ENCODE measurements at places on chromosomes 7 and 10. TPM values are rescaled to one million over a fixed set of nuclear protein-coding genes. Genes with fewer than 3 reads are reported as not detected.

GRCh38 chr10:23966504-23967051 is 242.4 kb upstream of the KIAA1217 start:
- DNase-seq, result no peak

DNA sequence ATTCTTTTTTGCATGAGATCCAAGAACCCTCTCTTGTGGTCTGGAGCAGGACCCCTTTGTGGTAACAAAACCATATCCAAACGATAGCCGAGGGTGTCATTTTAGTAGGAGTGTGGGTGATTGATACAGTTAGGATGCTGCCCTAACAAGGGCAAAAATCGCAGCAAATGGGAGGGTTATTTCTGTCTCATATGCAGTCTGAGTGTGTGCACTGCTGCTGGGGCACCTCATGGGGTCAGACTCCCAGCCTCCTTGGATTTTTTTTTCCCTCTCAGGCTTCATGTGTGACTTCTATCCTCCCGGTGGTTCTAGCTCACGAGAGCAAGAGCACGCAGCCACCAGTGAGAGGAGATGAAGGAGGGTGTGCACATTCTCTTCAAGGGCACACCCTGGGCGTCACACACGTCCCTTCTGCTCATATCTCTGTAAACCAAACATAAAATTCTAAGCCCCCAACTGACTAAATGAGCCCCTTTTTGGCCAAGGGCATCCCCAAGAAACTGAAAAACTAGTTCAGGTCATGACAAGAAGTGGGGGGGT is 28.6 kb upstream of the IL15RA start:
- no peak for DNase-seq

- no peak for DNase-seq
Observed at GRCh38 chr10:73338801-73339368, 19.8 kb downstream of the CFAP70 start.

GRCh38 chr10:86960863-86961434 is 2.5 kb downstream of the SNCG start:
- no peak for DNase-seq

GRCh38 chr10:22629852-22630233 is 84.5 kb downstream of the PIP4K2A start:
- peak; percentile 59 for DNase-seq

GRCh38 chr10:85193796-85194195 is 865.4 kb downstream of the CCSER2 start:
- no peak for DNase-seq

GRCh38 chr7:146319629-146320028 is 203.0 kb downstream of the CNTNAP2 start:
- DNase-seq, result no peak

GRCh38 chr7:25543210-25543609 is 314.9 kb upstream of the NPVF start:
- no peak for DNase-seq

DNA sequence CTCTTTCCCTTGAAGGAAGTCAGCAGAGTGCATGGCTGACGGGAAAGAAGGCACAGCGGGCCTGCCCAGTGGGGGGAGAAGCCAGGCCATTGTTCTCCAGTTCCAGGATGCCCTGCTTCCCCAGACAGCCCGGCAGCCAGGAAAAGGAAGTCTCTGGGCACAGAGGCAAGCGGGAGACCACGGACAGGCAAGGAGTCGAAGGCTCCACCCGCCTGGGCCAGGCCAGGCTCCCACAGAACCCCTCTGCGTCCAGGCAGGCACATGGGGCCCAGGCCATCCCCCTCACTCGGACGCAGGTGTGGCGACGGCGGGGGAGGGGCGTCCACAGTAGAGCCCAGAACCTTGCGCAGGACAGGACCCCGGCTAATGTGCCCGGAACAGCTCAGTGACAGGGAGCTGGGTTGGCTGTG is 8.7 kb downstream of the GPR146 start:
- no peak for DNase-seq

DNA sequence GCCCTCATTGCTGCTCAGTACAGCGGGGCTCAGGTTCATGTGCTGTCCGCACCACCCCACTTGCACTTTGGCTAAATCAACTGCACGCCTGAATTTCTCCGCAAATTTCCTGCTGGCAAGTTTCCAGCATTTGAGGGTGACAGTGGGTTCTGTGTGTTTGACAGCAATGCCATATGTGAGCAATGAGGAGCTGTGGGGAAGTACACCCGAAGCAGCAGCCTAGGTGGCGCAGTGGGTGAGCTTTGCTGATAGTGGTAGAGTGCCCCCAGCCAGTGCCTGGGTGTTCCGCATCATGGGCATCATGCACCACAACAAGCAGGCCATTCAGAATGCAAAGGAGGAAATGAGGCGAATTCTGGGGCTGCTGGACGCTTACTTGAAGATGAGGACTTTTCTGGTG is 103.9 kb upstream of the POT1 start:
- DNase-seq, result no peak

Gene DBNL
- total RNA-seq, result 58.8 TPM

DNA sequence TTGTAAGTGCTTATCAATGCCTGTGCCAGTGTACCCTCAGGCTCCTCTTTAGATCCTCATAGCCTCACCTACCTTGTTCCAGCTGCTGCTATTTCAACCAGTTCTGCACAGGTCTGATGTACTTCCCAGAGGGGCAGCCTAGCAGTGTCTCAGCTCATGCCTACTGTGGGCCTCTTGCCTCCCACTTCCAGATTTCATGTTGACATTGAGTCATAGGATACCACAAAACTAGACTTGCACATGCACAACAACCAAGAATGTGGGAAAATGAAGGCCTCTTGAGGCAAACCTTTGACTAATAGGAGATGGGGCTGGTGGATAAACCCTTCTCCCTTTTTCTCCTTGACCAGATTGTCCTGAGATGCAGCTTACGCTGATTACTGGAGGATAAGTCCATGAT is 31.0 kb downstream of the PON3 start:
- DNase-seq, result no peak

GRCh38 chr10:43258211-43258561 is 8.7 kb downstream of the RASGEF1A start:
- DNase-seq, result no peak

DNA sequence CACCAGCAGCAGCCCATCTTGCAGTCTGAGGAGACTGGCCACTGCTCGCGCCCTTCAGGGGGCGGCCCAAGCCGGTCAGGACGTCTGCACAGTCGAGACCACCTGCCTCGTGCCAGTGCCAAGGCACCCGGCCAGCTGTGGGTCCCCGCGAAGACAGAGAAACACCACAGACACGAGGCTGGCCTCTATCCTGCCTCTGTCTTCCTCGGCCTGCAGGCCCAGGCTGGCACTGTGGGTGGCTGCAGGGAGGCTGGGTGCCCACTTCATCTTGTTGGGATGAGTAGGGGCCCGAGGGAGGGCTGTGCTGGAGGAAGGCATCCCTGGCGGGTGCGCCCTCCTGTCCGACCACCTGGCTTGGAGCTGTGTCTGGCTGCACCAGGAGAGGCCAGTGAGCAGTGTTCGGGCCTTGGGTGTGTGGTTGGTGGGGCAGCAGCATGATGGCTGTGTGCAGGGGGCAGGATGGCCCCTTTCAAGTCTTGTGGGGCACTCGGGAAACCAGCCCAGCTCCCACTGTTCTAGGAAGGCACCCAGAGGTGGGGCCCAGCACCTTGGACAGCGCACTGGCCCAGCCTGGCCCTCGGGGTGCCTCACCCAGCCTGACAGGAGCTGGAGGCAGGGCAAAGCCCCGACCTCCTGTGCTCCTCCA is 7.3 kb downstream of the DPYSL4 start:
- DNase-seq, result no peak

- DNase-seq, result no peak
Observed at GRCh38 chr10:77618117-77618516, 19.5 kb downstream of the KCNMA1 start.

DNA sequence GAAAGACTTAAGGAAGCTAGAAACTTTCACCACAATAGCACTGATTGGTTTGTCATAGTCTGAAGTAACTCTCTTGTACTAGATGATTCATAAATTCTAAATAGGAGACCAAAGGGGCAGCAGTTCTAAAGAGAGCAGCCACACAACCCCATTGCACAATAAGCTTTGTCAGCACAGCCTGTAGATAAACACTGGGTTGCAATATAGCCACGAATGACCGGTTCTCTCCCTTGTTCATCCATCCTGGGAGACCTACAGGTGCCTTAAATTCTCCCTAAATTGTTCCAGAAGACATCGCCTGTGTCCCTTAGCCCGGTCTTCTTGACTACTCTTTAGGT is 167.0 kb downstream of the SNX13 start:
- peak; percentile 12 for DNase-seq

GRCh38 chr7:66696774-66697191 is 43.8 kb upstream of the RABGEF1 start:
- no peak for DNase-seq

- DNase-seq, result no peak
Observed at GRCh38 chr7:43844257-43844656, 25.1 kb downstream of the MRPS24 start.

DNA sequence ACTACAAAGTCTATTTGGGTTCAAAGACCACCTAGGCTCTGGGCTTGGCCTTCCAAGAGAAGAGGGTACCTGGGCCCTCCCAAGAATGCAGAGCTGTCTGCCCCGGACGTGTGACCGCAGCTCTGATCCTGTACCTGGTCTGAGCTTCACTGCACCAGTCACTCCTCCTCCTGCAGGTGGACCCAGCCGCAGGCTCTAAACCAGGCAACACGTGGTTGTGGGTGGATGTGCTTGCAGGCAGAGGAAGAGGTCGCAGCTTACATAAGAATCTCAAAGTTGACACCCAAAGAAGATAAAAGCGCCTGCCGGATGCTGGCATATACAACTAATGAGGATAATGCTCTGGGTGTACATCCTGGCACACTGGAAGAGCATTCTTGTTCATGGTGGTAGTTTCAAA is 9.4 kb upstream of the PFKP start:
- DNase-seq, result no peak

DNA sequence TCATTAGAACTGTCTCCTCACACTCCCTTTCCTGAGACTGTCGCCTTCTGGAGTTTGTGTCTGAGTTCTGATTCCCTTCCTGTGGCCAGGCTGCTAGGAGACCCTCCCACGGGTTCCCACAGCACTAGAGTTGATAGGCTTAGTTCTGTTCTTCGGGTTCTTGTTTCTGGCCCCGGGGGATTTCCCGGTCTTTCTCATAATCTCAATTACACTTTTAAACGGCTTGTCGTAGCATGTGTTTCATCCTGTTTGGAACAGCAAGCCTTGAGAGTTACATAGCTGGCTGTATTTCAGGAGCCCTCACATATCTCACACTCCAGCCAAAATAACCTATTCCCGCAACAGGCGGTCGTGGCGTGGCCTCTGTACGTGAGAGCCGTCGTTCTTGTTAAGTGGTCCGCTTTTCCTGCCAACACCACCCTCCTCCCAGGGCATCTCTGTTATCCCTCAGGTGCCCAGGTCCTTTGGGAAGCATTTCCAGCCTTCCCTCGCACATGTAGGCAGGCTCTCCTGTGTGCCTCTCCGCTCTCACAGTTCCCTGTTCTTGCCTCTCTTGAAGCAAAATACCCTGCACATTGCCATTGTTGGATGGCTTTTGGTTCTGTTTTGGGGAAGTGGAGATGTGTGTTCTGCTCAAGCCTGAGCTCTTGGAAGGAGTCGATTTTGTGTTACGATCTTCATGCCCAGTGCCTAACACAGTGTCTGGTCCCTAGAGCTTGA is 46.0 kb downstream of the CDC123 start:
- peak; percentile 48 for DNase-seq

DNA sequence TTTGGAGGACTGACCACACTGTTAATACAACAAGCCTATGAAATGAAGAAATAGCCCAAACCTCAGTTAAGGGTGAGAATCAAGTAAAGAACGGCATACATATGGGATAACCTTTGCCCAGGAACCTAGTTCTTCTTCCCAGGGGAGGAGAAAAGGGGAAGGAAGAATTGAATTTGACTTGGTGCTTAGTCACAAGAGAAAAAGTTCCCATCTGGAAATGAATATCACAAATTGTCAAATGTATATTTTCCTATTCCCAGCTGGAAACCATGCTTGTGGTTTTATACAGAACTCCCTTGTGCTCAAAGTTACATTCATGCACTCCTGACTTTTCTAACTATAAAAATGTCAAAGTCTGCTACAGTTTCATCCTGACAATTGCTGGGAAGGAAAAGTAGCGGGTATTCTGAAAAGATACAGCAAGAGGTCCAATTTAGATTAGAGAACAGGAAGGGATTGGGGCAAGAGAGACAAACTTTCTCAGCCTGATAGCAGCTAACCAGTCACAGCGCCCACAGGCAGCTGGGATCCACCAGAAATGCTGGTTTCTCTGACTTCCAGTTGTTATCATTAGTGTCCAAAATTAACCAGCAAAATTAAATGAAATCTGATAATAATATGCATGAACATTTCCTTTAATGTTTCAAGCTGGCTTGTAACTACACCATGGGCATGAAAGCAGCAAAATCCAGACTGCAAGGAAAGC is 18.6 kb upstream of the GSAP start:
- DNase-seq, result no peak

- DNase-seq, result no peak
Observed at GRCh38 chr10:10959666-10960065, 58.0 kb upstream of the CELF2 start.

GRCh38 chr7:28224172-28224571 is 43.6 kb upstream of the JAZF1 start:
- DNase-seq, result no peak

Gene SLC13A1
- not detected for total RNA-seq

- no peak for DNase-seq
Observed at GRCh38 chr7:133828906-133829305, 298.2 kb upstream of the LRGUK start.

Gene NKX2-3
- total RNA-seq, result not detected

GRCh38 chr10:27433976-27434375 is 70.1 kb upstream of the RAB18 start:
- DNase-seq, result no peak

Gene BICC1
- total RNA-seq, result not detected

GRCh38 chr7:55427800-55428199 is 62.7 kb downstream of the LANCL2 start:
- DNase-seq, result no peak

Gene PIP
- not detected for total RNA-seq

Gene NKX6-2
- not detected for total RNA-seq

GRCh38 chr7:36916116-36916515 is 191.8 kb upstream of the AOAH start:
- no peak for DNase-seq

DNA sequence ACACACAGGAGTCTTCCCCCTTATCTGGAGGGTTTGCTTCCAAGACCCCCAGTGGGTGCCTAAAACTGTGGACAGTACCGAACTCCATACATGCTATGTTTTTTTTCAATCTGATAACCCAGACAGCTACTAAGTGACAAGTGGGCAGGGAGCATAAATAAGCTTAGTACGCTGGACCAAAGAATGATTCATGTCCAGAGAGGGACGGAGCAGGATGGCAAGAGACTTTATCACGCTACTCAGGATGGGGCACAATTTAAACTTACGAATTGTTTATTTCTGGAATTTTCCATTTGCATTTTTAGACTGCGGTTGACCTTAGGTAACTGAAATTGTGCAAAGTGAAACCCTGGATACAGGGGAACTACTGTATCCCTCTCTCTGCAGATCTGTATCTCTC is 410.0 kb upstream of the MKI67 start:
- DNase-seq, result no peak

Gene ADO
- 26.3 TPM for total RNA-seq

Gene CADPS2
- total RNA-seq, result not detected

GRCh38 chr10:9209105-9209798 is 1154.8 kb downstream of the GATA3 start:
- DNase-seq, result peak; percentile 69

Gene NPFFR1
- not detected for total RNA-seq

Gene NPC1L1
- 0.25 TPM for total RNA-seq

- DNase-seq, result no peak
Observed at GRCh38 chr7:77473229-77474005, 57.3 kb upstream of the GSAP start.

- no peak for DNase-seq
Observed at GRCh38 chr10:86336341-86336740, 30.3 kb downstream of the GRID1 start.

Measured in activated T-cell treated with anti-CD3 and anti-CD28 coated beads, Interleukin-2, amount 50 U/mL, for 72 hours (primary cell).